NCI-H1105 (cell line): ENCODE measurements at places on chromosomes 2 and 18.

DNA sequence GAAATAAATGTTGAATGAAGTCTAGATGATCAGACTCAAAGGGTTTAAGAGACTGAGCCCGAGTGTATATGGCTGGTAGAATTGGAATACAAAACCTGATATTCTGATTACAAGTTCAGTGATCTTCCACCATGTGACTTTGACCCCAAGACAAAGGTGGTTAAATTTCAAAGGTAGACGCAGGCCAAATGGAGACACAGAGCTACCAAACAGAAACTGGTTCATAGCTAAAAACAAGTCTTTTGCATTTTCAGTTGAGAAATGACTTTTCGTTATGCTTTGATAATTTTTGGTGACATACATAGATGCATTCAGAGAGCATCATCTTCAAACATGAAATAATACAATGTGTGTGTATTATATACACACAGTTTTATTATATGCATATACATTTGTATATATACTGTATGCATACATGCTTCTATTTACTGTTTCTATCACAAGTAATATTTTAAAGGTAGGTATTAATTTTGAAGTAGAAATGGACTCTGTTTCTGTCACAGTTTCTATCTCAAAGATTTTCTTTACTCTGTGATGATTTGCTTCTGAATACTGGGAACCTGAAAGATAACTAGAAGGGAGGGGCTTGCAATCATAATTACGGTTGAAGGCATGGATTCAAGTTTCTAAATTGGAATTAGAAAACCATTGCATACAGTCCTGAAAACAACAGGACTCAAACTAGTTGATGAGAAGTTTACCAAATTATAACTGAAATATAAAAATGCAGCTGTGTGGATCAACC is 142.3 kb downstream of the ABCA12 start:
- DNase-seq, result no peak

GRCh38 chr18:12470382-12471075 is 62.8 kb downstream of the PRELID3A start:
- peak; percentile 38 for DNase-seq

GRCh38 chr18:69484699-69485396 is 84.2 kb downstream of the DOK6 start:
- DNase-seq, result no peak

- no peak for DNase-seq
Observed at GRCh38 chr2:217784996-217785543, 217.7 kb downstream of the TNS1 start.

- DNase-seq, result no peak
Observed at GRCh38 chr2:12277241-12278034, 439.3 kb upstream of the TRIB2 start.

DNA sequence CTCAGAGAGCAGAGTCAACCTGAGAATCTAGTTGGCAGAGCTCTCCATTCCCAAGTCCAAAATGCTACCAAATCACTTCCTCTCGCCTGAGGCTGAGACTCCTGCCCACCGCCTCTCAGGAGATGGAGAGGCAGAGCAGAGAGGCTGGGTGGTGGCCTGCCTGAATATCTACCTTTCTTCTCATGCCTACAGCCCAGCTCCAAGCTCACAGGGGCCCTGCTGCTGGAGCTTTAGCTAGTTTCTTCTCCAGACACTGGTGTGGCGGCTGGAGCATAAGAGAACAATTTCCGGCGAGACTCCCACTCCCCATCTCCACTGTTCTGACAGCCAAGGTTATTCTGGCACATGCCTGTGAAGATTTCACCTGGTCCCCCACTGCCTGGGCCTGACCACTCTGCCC is 8.1 kb upstream of the CYP26B1 start:
- no peak for DNase-seq

DNA sequence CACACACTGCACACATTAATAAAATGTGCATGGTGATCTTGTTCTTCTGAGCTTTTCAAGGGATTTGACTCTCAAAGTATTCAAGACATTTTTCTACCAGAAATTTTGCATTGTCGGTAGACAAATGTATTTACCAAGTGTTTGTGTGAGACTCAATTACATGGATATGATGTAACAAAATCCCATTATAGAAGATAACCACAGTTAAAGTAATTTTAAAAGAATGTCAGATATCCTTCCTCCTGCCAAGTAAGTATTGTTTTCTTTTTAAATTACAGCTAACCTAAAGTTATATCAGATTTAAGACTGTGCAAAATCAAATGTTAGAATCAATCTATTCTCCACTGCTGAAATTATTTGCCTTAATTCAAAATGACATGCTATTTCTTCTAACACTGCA is 1344.5 kb upstream of the CHAC2 start:
- no peak for DNase-seq

GRCh38 chr18:21672521-21673267 is 31.9 kb downstream of the ABHD3 start:
- no peak for DNase-seq

DNA sequence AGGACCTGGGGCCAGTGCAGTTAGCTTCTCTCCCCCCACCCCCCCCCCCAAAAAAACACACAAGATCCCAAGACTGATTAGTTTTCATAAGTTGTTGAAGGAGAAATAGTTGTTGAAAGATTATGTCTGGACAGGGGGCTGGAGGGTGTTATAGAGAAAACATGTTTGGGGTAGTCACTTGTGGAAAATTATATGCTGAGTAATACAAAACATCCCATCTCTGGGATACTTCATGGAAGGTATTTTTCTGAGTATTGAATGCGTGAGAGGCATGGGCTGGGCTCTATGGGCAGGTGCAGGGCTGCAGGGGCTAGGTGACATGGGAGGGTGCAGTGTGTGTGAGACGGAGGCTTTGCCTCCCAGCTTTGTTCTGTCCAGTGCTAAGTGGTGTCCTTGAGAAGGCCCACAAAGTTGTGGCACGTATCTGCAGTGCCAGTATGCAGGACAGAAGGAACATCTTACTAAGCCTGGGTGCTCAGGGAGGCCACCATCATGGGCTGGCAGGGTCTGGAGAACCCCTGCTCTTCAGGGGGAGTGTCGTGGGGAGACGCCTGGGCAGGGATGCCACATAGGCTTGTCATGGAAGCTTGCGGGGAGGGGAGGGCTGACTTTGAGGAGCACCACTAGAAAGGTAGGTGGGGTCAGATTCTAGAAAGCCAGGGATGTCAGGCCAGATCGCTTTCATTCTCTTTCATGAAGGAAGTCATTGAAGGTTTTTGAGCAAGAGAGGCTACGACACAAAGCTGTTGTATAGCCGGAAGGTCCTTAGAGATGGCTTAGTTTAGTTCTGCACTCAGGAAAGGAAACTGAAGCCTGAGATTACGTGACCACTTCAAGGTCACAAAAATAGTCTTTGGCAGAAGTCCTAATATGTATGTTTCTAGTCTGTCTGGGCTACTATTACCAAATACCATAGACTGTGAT is 232.0 kb downstream of the LDLRAD4 start:
- no peak for DNase-seq

DNA sequence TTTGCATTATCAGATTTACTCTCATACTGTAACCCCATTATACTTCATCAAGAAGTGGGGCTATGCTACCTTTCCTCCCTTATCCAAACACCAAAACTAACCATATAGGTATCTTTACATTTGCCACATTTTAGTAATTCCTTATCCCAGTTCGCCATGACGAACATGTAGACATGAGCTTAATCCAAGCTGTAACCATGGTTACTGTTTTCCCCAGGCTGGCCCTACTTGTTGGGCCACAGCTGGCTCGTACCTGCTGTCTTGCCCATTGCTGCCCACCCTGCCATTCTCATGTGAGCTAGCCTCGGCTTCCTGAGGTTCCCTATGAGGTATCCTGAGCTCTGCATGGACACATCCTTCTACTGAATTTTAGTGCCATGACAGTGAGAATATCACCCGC is 117.7 kb downstream of the PARD3B start:
- no peak for DNase-seq

GRCh38 chr2:7937082-7937481 is 744.8 kb upstream of the ID2 start:
- DNase-seq, result no peak

GRCh38 chr2:42839809-42840501 is 47.6 kb upstream of the HAAO start:
- DNase-seq, result no peak

DNA sequence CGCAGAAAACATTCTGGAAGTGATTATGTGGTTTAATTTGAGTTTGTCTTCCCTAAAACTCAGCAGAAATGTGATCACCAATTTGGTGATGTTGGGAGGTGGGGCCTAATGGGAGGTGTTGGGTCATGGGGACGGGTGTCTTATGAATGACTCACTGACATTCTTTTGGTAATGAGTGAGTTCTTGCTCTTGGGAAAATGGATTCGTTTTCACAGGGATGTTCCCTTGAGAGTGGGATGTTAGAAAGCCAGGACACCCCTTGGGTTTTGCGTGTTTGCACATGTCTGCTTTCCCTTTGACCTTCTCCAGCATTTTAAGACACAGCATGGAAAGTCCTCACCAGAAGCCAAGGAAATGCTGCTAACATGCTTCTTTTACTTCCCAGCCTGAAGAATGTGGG is 321.5 kb upstream of the NT5C1B start:
- no peak for DNase-seq

DNA sequence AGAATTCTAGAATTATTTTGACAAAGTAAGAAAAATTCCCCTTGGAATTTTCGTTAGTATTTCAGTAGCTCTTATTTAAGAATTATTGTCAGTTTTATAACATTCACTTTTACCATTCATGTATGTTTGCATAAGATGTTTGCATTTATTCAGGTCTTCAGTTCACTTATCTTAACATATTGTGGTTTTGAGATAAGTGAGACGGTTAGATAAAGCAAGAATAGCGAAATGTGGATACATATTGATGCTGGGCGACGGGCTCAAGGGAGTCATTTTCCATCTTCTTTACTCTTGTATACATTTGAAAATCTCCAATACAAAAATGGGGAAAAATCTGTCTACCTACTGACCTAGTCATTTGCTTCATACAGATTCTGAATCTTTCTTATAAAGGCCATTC is 156.7 kb upstream of the HDAC4 start:
- no peak for DNase-seq

DNA sequence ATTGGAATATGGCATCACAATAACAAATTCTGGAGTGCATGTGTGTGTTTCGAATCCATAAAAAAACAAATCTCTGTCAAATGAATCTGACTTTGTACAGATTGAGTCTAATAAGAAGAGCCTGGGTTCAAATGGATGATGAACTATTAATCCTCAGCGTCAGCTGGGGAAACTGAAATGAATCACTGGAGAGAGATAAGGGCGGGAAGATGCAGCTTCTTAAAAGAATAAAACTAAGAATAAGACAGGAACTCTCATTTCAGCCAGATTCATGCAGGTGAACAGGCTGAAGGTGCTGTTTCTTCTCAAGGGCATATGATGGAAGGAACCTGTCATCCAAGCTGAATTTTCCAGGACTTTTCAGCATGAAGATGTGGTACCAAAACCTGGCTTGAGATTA is 202.6 kb upstream of the TRIB2 start:
- no peak for DNase-seq

DNA sequence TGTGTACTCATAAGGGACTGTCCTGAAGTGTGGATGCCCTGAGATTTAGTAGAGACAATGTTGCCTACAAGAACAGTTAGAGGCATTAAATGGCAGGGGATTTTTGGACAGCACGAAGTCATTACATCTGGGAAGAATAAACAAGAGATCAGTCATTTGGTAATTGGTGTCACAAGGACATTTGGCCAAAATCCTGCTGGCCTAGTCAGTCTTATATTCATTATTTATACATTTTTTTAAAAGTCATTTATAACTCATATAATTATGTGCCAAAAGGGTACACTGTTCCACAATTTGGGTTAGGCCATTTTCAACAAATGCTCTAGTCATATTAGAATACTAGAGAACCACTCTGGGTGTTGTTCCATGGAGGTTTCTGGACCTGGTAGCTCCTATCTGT is 104.7 kb downstream of the LRATD1 start:
- no peak for DNase-seq

DNA sequence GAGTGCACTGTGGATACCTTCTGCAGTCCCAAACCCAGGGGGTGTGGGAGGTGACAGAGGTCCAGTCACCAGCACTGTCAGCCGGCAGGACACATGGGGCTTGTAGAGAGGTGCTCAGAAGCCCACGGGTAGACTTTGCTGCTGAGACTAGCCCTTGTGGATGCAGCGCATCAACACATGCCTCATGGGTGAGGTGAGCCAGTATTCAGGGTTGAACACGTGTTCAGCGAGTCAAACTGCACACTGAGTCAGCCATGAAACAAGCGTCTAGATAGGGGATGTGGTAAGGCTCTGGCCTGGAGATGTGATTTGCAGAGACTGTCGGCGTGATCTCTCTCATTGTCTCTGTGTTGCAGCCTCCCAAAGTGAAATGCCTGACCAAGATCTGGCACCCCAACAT is 35.8 kb upstream of the SCLY start:
- no peak for DNase-seq

GRCh38 chr2:40554665-40555294 is 102.9 kb upstream of the SLC8A1 start:
- DNase-seq, result peak; percentile 29

- no peak for DNase-seq
Observed at GRCh38 chr2:234257859-234258561, 207.5 kb downstream of the SPP2 start.

- no peak for DNase-seq
Observed at GRCh38 chr2:241545523-241546473, 12.7 kb upstream of the BOK start.

GRCh38 chr18:13620206-13620672 is 106.1 kb downstream of the FAM210A start:
- no peak for DNase-seq

DNA sequence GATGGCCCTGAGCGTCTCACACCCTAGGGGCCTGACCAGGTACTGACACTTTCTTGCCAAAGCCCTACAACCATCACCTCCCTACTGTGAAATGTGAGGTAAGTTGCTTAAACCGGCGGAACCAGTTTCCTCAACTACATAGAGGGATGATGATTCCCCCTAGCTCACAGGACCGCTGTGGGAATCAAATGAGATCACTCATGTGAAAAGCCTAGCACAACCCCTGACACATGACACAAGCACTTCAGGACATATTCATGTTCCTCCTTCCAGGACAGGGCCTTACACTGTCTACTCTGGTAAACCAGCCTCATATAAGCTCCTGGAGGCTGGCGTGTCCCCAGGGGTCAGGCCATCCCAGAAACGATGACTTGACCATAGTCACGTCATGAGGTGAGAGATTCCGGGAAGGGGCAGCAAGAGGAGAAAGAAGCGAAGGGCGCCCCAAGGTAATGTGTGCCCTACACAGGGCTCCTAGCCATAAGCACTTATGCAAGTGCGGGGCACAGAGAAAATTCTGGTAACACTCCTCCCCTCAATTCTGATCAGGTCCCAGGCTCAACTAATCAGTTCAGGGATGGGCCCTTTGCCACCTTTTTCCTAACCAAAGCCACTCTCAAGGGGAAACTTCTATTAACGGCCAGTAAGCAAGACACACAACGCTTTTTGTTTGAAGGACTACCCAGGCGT is 49.5 kb downstream of the C2orf42 start:
- no peak for DNase-seq

DNA sequence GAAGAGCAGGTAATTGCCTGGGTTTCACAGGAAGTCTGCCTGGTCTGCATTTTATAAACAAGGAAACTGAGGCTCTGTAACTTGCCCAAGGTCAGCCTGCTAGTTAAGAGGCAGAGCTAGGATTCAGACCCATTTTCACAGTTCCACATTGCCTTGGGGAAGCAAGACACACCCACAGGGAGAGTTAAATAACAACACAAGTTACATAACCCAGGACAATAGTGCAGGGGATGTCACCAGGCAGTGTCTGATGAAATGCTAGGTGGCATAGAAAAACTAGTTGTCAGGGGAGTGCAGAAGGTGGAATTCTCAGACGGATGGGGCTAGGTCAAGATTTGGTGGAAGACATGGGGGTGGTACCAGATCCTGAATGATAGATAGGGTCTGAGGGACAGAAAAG is 69.7 kb downstream of the PRKCE start:
- no peak for DNase-seq

- no peak for DNase-seq
Observed at GRCh38 chr2:165056564-165056963, 101.2 kb upstream of the SLC38A11 start.
